ENCODE measurements at places on chromosomes 1 and 21. TPM values are rescaled to one million over a fixed set of nuclear protein-coding genes. Genes with fewer than 3 reads are reported as not detected.

AXDND1 gene
- total RNA-seq = 1.1 TPM

FAM177B gene
- not detected for total RNA-seq

KIAA1614 gene
- total RNA-seq = 0.96 TPM

SELL gene
- total RNA-seq = 1.5 TPM

SPRR2G gene
- not detected for total RNA-seq

CNKSR1 gene
- total RNA-seq = 4.2 TPM

FNDC7 gene
- total RNA-seq = not detected

SV2A gene
- 6.8 TPM for total RNA-seq

AKR1A1 gene
- total RNA-seq = 118 TPM

CFH gene
- 32.3 TPM for total RNA-seq

AADACL3 gene
- not detected for total RNA-seq

GRCh38 chr1:162218975-162219374 is 149.5 kb downstream of the NOS1AP start:
- H3K27ac ChIP-seq = no peak overlapping the region
- H3K36me3 ChIP-seq = no peaks in the 10 kb centered on the region
- no peaks in the 10 kb centered on the region for H3K27me3 ChIP-seq
- no peaks in the 10 kb centered on the region for H3K4me1 ChIP-seq
- DNase-seq = peak; percentile 35

GRCh38 chr1:246782120-246782900 is 58.1 kb downstream of the SCCPDH start:
- no peaks in the 10 kb centered on the region for H3K27me3 ChIP-seq
- peak; percentile 79 for DNase-seq
- no peak overlapping the region for H3K27ac ChIP-seq
- H3K4me3 ChIP-seq = no peak overlapping the region
- H3K4me1 ChIP-seq = peaks cover 4% of the 10 kb centered on the region

DNA sequence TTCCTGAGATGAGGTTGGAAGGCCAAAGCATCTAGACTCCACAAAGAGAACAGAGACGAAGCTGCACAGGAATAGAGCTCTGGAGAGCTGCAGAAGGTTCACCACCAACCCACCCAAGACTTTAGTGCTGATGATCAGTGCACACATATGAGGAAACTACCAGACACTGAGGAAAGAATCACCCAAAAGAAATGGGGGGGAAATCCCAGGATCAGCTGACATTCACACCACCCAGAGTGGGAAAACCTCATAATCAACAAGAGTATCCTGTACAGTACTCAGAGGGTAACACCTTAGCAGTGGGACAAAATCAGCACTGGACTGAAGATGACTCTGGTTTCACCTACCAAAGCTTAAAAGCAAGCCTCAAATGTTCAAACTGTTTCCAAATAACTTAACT is 36.4 kb downstream of the DENND1B start:
- no peak for DNase-seq
- no peak overlapping the region for H3K4me3 ChIP-seq
- H3K4me1 ChIP-seq = no peaks in the 10 kb centered on the region

GRCh38 chr1:172588296-172589291 is 55.6 kb downstream of the SUCO start:
- DNase-seq = peak; percentile 94
- H3K4me1 ChIP-seq = peaks cover 27% of the 10 kb centered on the region
- H3K36me3 ChIP-seq = peaks cover 14% of the 10 kb centered on the region
- peak overlapping the region; percentile 38 for H3K4me3 ChIP-seq
- peak overlapping the region; percentile 84 for H3K27ac ChIP-seq
- no peaks in the 10 kb centered on the region for H3K27me3 ChIP-seq

- H3K4me1 ChIP-seq = peaks cover 18% of the 10 kb centered on the region
- no peaks in the 10 kb centered on the region for H3K27me3 ChIP-seq
- no peak overlapping the region for H3K27ac ChIP-seq
- H3K36me3 ChIP-seq = peaks cover 24% of the 10 kb centered on the region
- DNase-seq = peak; percentile 21
These were observed 3.4 kb downstream of the KDM4A start for GRCh38 chr1:43653339-43653738.

GRCh38 chr1:59150577-59151386 is 146.1 kb upstream of the FGGY start:
- peaks cover 32% of the 10 kb centered on the region for H3K4me1 ChIP-seq
- no peaks in the 10 kb centered on the region for H3K27me3 ChIP-seq
- H3K4me3 ChIP-seq = peak overlapping the region; percentile 43
- peak; percentile 99 for DNase-seq
- peak overlapping the region; percentile 83 for H3K27ac ChIP-seq

DNA sequence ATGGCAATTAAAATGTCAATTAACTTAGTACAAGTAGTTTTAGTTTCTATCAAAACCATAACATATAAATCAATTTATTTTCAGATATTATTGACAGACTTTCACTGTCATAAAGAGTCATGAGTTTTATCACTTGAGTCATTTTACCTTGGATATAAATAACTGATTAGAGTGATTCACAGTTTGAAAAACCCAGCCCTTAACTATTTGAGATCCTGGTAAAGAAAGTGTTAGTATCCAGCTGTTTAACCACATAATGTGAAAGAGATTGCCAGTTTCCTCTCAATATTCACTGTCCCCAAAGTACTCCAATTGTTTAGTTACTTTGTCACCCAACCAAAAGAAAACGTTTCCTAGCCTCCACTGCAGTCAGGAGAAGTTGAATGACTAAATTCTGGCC is 91.3 kb downstream of the UCHL5 start:
- H3K4me1 ChIP-seq = no peaks in the 10 kb centered on the region
- H3K27me3 ChIP-seq = no peaks in the 10 kb centered on the region
- DNase-seq = no peak
- no peaks in the 10 kb centered on the region for H3K36me3 ChIP-seq

DNA sequence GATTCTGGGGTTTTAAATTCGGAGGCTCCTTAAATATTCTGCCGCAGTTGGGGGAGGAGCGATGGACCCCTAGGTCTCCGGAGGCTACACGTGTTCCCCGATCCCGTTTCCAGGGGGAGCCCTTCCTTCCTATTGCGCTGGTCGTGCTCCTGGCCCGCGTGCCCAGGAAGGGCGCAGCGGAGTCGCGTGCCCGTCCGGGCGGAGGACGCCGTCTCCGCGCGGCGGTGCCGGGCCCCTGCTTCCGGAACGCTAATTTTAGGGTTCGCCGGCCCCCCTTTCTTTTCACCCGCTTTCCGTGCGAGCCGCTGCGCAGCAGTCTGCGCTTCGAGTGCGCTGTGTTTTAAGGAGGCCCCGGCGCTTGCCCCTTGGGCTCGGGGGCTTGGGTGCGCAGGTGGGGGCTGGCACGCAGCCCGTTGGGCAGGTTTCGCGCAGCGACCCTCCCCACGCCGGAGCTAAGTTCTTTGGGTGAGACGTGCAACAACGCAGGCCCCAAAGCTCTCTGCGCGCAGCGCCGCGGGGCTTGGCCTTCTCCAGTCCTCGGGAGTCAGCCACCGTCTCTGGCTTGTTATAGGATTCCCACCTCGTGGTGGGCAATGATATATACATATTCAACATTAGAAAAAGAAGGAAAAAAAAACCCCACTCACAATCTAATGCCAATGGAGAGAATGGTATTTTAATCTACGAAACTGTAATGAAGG is 43.5 kb upstream of the DNAJC6 start:
- H3K27me3 ChIP-seq = no peaks in the 10 kb centered on the region
- H3K36me3 ChIP-seq = no peaks in the 10 kb centered on the region
- H3K4me1 ChIP-seq = peaks cover 6% of the 10 kb centered on the region
- H3K27ac ChIP-seq = no peak overlapping the region

GRCh38 chr21:28669971-28670653 is 322.6 kb downstream of the LTN1 start:
- no peak overlapping the region for H3K4me3 ChIP-seq
- DNase-seq = no peak
- no peaks in the 10 kb centered on the region for H3K27me3 ChIP-seq
- no peaks in the 10 kb centered on the region for H3K4me1 ChIP-seq
- no peak overlapping the region for H3K27ac ChIP-seq

DNA sequence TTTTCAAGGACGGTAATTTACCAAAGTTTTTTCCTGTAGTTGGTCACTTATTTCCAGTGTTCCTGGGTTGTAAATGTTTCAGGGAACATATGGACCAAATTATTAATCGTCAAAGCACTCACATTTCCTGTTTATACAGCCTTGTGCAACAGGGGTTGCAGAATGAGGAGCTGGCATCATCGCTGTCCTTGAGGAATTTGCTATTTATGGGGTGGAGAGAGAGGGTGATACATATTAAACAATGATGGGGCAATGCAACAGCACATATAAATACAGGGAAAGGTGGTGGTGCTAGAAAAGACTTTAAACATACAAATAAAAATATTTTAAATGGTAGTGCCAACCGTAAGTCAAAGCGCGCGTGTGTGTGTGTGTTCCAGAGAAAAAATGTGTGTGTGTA is 369.8 kb downstream of the NPHP4 start:
- H3K4me1 ChIP-seq = no peaks in the 10 kb centered on the region
- H3K27me3 ChIP-seq = no peaks in the 10 kb centered on the region
- no peak overlapping the region for H3K4me3 ChIP-seq
- H3K36me3 ChIP-seq = no peaks in the 10 kb centered on the region
- no peak for DNase-seq
- no peak overlapping the region for H3K27ac ChIP-seq

DNA sequence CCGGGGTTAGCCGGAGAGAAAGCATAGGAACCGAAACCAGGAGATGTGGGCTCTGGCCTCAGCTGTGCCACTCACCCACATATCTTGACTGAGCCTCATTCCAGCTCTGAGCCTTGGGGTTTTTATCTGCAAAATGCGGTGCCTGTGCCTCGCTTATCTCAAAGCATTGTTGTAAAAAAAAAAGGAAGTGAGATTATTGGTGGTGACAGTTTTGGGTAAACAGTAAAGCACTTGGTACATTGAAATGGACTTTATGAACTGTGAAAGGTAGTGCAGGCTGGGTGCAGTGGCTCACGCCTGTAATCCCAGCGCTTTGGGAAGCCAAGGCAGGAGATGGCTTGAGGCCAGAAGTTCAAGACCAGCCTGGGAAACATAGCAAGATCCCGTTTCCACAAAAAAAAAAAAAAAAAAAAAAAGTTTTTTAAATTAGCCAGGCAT is 3.8 kb downstream of the PTAFR start:
- H3K36me3 ChIP-seq = no peaks in the 10 kb centered on the region
- no peak overlapping the region for H3K4me3 ChIP-seq
- H3K27ac ChIP-seq = no peak overlapping the region
- peaks cover 4% of the 10 kb centered on the region for H3K27me3 ChIP-seq
- DNase-seq = peak; percentile 18

DNA sequence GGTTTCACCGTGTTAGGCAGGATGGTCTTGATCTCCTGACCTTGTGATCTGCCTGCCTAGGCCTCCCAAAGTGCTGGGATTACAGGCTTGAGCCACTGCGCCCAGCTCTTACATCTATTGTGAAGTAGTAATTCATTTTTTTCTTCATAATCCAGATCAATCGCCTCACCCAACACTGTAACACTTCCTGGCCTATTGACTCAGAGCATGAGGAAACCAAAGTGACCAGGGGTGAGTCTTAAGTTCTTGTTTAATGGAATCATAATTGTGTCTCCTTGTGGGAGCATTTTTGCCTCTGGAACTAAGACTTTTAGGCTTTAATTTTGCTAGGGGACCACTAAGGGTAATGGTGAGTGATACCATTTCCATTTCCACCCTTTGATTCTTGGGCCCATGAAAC is 27.4 kb downstream of the TNFSF18 start:
- H3K36me3 ChIP-seq = no peaks in the 10 kb centered on the region
- no peak for DNase-seq
- no peak overlapping the region for H3K27ac ChIP-seq
- no peak overlapping the region for H3K4me3 ChIP-seq
- no peaks in the 10 kb centered on the region for H3K27me3 ChIP-seq

- H3K36me3 ChIP-seq = no peaks in the 10 kb centered on the region
- H3K27ac ChIP-seq = no peak overlapping the region
- H3K4me3 ChIP-seq = no peak overlapping the region
- H3K27me3 ChIP-seq = no peaks in the 10 kb centered on the region
- no peak for DNase-seq
These were observed 64.9 kb upstream of the LMO4 start for GRCh38 chr1:87263785-87264184.

DNA sequence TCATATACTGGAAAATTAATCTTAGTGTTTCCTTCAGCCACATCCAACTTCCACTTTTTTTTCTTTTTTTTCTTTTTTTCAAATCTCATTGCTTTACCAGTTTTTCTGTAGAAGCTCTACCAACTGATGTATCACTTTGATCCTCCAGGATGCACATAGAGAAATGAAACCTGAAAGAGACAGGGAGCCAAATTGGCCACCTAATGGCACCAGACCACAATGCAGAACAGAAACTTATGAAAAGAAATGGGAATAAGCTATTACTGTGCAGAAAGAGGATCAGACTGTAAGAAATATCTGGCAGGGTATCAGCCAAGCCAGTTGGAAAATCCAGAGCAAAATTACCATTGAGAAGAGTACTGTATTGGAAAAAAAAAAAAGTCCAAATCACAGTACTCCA is 1514.2 kb downstream of the MRPL39 start:
- H3K4me1 ChIP-seq = no peaks in the 10 kb centered on the region
- no peaks in the 10 kb centered on the region for H3K27me3 ChIP-seq
- H3K36me3 ChIP-seq = no peaks in the 10 kb centered on the region
- H3K4me3 ChIP-seq = no peak overlapping the region
- H3K27ac ChIP-seq = no peak overlapping the region
- no peak for DNase-seq

DNA sequence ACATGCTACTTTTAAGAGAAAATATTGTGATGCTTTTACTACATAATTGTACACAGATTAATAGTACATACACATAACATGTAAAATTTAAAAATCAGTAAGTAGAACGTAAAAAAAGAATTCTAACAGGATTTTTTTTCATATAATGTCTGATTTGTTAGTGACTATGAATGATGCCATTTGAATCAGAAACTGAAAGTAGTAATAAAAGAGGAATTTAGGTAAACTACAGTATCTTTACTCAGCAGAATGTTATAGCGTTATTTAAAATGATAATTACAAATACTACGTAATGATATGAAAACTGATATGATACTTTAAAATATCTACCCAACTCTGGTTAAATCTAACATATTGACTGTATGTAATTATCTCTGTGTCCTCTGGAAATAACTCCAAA is 116.1 kb downstream of the DENND1B start:
- no peaks in the 10 kb centered on the region for H3K36me3 ChIP-seq
- no peak overlapping the region for H3K27ac ChIP-seq
- no peaks in the 10 kb centered on the region for H3K4me1 ChIP-seq
- H3K4me3 ChIP-seq = no peak overlapping the region
- no peaks in the 10 kb centered on the region for H3K27me3 ChIP-seq
- no peak for DNase-seq

GRCh38 chr1:111911776-111912515 is 77.5 kb downstream of the KCND3 start:
- H3K36me3 ChIP-seq = no peaks in the 10 kb centered on the region
- peaks cover 2% of the 10 kb centered on the region for H3K27me3 ChIP-seq
- DNase-seq = no peak
- no peaks in the 10 kb centered on the region for H3K4me1 ChIP-seq
- no peak overlapping the region for H3K27ac ChIP-seq

All from astrocyte (in vitro differentiated cells and primary cell).